ENCODE measurements at places on chromosomes 13 and 19. TPM values are rescaled to one million over a fixed set of nuclear protein-coding genes. Genes with fewer than 3 reads are reported as not detected.

The MCEMP1 gene
- total RNA-seq, result not detected

The ENOX1 gene
- total RNA-seq, result 3.1 TPM

The ZNF835 gene
- 0.36 TPM for total RNA-seq

The KIRREL2 gene
- total RNA-seq, result 0.33 TPM

The SIGLEC10 gene
- total RNA-seq, result not detected

The CEACAM16 gene
- total RNA-seq, result not detected

The GZMM gene
- not detected for total RNA-seq

The PRR36 gene
- total RNA-seq, result not detected

The PSG1 gene
- total RNA-seq, result not detected

The IGSF23 gene
- not detected for total RNA-seq

The NUCB1 gene
- total RNA-seq, result 174 TPM

The ZNF844 gene
- 3.3 TPM for total RNA-seq

The ETV2 gene
- 0.36 TPM for total RNA-seq

The FLT1 gene
- under 0.01 TPM for total RNA-seq

The LATS2 gene
- 18.6 TPM for total RNA-seq

The LGALS4 gene
- not detected for total RNA-seq

The TTC9B gene
- total RNA-seq, result not detected

The LILRB5 gene
- not detected for total RNA-seq

The KCNN1 gene
- 0.33 TPM for total RNA-seq

The ZNF793 gene
- total RNA-seq, result 1.4 TPM

The PNMA8B gene
- 1.7 TPM for total RNA-seq

The ZNF221 gene
- 7.9 TPM for total RNA-seq

The MTRF1 gene
- 16.7 TPM for total RNA-seq

The ZNF490 gene
- 10.3 TPM for total RNA-seq

The CRYL1 gene
- total RNA-seq, result 33.7 TPM

The RGS9BP gene
- total RNA-seq, result 0.36 TPM

The ZNF20 gene
- total RNA-seq, result 4.6 TPM

The RANBP3 gene
- total RNA-seq, result 56.6 TPM

The ELSPBP1 gene
- not detected for total RNA-seq

The FGF21 gene
- total RNA-seq, result not detected

The GSX1 gene
- total RNA-seq, result not detected

The ZNF675 gene
- 8.0 TPM for total RNA-seq

The SGCG gene
- not detected for total RNA-seq

The PALM3 gene
- total RNA-seq, result under 0.01 TPM

The SUPT20H gene
- 48.2 TPM for total RNA-seq
